ENCODE measurements at places on chromosomes 7 and 10. TPM values are rescaled to one million over a fixed set of nuclear protein-coding genes. Genes with fewer than 3 reads are reported as not detected.

DNA sequence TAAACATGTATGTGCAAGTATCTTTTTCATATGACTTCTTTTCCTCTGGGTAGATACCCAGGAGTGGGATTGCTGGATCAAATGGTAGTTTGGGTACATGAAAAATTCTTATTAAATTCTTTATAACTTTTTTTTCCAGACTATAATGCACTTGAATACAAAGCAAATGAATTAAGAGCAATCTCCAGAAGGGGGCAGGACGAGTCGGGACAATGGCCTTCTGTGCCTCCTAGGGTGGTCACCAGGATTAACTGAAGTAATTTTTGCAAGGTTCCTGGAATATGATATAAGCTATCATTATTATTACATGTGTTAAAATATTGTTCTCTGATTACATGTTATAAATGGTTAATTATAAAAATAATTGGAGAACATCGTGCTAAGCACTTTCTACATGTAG is 127.2 kb downstream of the PPP1R17 start:
- DNase-seq = no peak

- no peak for DNase-seq
Observed at GRCh38 chr7:105055621-105056020, 41.6 kb downstream of the KMT2E start.

DNA sequence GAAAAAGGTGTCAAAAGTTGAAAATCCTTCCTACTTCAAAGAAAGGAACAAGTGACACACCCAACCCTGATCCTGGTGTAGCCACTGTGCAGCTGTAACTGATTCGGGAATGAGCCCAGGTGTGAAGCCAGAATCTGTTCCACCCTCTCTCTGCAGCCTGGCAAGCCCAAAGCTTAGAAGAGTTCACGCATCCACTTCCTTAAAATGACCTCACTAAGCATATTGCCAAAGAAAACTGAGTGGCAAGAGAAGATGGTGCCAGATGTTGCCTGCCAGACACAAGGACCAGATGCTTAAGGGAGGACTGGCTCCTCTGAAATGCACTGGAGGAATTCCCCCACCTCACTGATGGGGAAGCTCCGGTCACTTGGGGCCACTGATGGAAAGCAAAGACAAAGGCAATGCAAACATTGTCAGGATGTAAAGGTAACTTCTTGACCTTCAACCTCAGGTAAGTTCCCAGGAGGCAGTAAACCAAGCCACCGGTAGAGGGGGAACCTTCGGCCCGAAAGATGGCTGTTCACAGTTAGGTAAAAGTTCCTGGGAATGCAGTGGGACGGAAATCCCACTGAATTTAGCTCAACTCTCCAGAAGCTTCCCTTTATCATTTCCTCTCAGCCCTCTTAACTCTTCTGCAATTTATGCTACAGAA is 554.9 kb downstream of the KCNMA1 start:
- DNase-seq = no peak

GRCh38 chr10:98236862-98237261 is 31.1 kb downstream of the LOXL4 start:
- DNase-seq = no peak

The KAZALD1 gene
- total RNA-seq = 0.53 TPM

Measured in activated CD4-positive, alpha-beta memory T cell treated with anti-CD3 and anti-CD28 coated beads, Interleukin-2, amount 10 ng/mL, durations not matched to agents 7 days and 5 days (primary cell).